Testis (tissue), 5 donors: ENCODE measurements at places on chromosomes 12 and 14. TPM values are rescaled to one million over a fixed set of nuclear protein-coding genes. Genes with fewer than 3 reads are reported as not detected.

Gene PPM1H
- total RNA-seq = 9.1 TPM

GRCh38 chr14:24215495-24216344 lies at the start of gene MDP1:
TSS of gene MDP1 (minus strand) at chr14:24216066. CDS start at chr14:24215955, 111 bp downstream.
- DNase-seq = peak; percentile 89

Gene GARIN6
- total RNA-seq = 7.8 TPM

Gene HOXC9
- total RNA-seq = 7.8 TPM

Gene CACNA1C
- 36.8 TPM for total RNA-seq

Gene CIDEB
- total RNA-seq = 3.8 TPM

GRCh38 chr12:131499160-131499863 lies 211.6 kb upstream of the SFSWAP start:
- no peak for DNase-seq

Gene CLEC2A
- total RNA-seq = not detected

DNA sequence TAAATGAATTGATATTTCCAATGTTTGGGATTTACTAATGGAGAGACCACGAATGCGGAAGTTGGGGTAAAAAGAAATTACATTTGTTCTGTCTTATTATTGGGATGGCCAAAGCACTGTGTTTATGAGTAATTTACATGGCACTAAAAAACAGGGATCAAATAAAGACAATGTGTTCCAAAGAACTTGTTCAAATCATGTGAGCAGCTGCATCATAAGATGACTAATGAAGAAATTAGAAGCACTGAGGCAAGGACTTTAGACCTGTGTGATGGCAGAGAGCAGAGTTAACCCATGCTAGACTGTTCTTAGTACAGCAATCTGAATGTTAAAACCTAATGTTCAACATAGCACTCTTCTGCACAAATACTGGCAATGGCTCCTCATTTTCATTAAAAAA lies 34.3 kb upstream of the DCN start:
- DNase-seq = no peak

DNA sequence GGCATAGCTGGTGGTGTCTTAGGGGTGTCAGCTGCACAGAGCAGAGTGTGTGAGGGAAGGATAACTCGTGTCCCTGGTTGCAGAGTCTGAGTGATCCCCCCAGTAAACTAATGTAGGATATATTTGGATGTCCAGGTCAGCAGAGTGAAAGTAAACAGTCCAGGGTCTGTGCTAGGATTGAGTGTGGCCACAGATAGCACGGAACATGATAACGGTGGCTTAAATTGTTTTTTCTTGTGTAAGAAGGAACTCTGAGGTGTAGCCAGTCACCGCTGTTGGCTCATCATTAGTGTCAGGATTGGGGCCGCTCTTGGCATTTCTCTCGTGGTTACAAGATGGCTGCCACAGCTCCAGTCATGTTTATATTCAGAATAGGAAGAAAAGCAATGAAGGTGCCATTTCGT lies 97.3 kb downstream of the DERA start:
- no peak for DNase-seq

- DNase-seq = no peak
Measured at GRCh38 chr12:42981379-42981778, 391.8 kb upstream of the PRICKLE1 start.

- DNase-seq = peak; percentile 96
Measured at GRCh38 chr12:124904306-124905098, 9.9 kb downstream of the UBC start.

Gene MMP17
- total RNA-seq = 16.1 TPM

DNA sequence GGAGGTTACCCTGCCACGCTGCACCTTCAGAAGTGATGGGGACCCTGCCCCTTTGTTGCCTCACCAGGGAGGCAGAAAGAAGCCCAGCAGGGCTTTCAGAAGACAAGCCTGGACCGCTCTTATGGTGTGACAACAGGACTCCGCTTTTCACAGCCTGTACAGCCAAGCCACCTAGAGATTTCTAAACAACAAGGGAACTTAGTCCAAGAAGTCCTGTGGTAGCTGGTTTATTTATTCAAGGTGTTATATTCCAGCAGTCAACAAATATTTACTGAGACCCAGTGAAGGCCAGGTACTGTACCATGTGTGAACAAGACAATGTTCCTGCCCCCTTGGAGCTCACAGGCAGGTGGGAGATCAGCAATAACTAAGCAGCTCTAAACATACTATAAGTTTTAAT lies 4.0 kb upstream of the TMEM229B start:
- no peak for DNase-seq

DNA sequence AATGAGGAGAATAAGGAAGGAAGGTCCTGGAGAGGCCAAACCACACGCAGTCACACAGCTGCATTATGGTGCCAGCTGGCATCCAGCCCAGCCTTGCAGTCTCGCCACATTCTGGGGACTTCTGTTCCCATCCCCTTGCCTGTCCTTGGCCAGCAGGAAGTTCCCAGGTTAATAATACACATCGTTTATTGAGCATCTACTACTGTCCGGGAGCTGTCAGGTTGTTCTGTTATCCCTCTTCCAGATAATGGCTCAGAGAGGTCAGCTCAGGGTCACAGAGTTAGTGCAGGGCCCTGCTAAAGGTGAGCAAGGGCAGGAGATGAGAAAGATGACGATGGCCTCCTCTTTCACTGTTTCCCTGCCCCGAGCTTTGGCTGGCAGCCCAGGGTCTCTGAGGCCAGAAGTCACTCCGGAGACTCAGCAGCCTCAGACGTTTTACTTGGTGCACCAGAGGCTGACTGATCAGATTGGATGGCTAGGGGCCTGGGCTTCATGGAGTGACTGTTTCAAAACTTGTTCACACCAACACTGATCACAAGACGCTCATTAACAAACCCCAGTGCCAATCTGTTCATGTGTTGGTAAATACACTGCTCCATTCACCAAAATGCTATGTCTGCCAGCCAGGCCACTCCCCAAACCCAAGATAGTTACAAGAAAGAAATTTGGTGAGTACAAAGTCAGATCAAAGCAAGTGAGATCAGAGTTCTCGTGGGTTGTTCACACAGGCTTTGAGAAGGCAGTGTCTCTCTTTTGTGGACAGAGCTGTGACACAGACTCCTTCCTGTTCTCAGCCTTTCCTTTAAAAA lies 79.2 kb downstream of the B4GALNT3 start:
- DNase-seq = peak; percentile 66

Gene SLC35E3
- 5.2 TPM for total RNA-seq

DNA sequence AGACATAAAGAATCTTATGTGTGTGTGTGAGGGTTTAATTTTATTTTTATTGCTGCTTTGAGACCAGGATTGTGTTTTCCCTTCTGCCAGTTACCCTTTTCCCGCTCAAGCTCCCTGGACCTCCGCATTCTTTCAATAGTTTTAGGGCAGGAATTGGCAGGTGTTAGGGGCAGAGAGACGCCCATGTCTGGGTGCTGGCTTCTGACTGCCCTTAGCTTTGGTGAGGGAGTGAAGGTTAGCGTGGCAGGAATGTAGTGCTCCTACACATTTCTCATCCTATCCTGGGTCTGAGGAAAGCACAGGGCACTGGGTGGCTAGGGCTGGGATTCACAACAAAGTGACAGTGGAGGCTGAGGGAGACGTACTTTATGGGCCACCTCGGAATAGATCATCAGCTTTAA lies 428.1 kb downstream of the ZFP36L1 start:
- DNase-seq = no peak

DNA sequence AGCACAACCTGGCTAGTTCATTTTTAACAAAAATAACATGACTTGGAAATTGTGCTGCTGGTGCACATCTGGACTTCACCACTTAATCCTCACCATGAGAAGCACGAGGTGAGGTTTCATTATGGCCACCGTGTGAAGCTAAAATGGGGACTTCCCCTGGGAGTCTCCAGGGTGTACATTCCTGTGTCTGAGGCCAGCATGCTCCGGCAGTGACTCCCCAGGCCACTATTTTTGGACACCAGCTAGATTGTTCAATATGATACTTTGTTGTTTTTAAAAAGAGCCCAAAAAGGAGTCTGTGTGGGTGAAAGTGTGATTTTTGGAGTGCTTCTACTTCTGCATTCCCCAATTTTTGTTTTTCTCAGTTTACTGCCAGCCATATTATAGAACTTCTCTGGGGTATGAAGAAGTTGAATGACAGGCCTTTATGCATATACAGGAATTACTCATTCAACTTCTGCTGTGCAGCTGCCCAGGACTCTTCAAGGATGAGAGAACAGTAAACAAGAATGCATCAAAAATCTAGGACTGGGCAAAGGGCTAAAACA lies 16.9 kb upstream of the AICDA start:
- DNase-seq = no peak

GRCh38 chr12:49776858-49777257 lies 35.5 kb downstream of the TMBIM6 start:
- DNase-seq = no peak

- no peak for DNase-seq
Measured at GRCh38 chr12:116404913-116405611, 127.6 kb upstream of the MED13L start.

Gene SERPINA1
- 2.2 TPM for total RNA-seq

Gene HOXC12
- 0.06 TPM for total RNA-seq

- DNase-seq = no peak
Measured at GRCh38 chr14:65255583-65256461, 153.5 kb upstream of the MAX start.

GRCh38 chr12:126030573-126030972 lies 965.3 kb downstream of the AACS start:
- no peak for DNase-seq

Gene SLC8A3
- total RNA-seq = 0.43 TPM

Gene EPYC
- not detected for total RNA-seq

GRCh38 chr12:82523996-82524395 lies 162.7 kb upstream of the TMTC2 start:
- DNase-seq = no peak

Gene KCNJ8
- total RNA-seq = 2.0 TPM

Gene WNT5B
- 4.6 TPM for total RNA-seq
